ENCODE measurements at places on chromosomes 11 and 22. TPM values are rescaled to one million over a fixed set of nuclear protein-coding genes. Genes with fewer than 3 reads are reported as not detected.
A peak's percentile ranks its signal among the peaks of the same experiment; 100 is the strongest.

GRCh38 chr11:57406337-57406904 lies 16.0 kb upstream of the PRG2 start:
- no peak overlapping the region for H3K4me3 ChIP-seq
- H3K36me3 ChIP-seq, result no peaks in the 10 kb centered on the region
- peak overlapping the region; percentile 65 for H3K27ac ChIP-seq
- DNase-seq, result peak; percentile 71
- H3K4me1 ChIP-seq, result peaks cover 14% of the 10 kb centered on the region

GRCh38 chr11:86150847-86151173 lies 81.9 kb upstream of the PICALM start:
- H3K27me3 ChIP-seq, result no peaks in the 10 kb centered on the region
- no peaks in the 10 kb centered on the region for H3K36me3 ChIP-seq
- peak overlapping the region; percentile 60 for H3K27ac ChIP-seq
- peaks cover 37% of the 10 kb centered on the region for H3K4me1 ChIP-seq

GRCh38 chr11:57213342-57214097 lies 23.5 kb downstream of the APLNR start:
- no peak for DNase-seq
- no peak overlapping the region for H3K4me3 ChIP-seq
- H3K27me3 ChIP-seq, result no peaks in the 10 kb centered on the region
- peaks cover 45% of the 10 kb centered on the region for H3K4me1 ChIP-seq
- H3K27ac ChIP-seq, result peak overlapping the region; percentile 45
- H3K36me3 ChIP-seq, result no peaks in the 10 kb centered on the region

DNA sequence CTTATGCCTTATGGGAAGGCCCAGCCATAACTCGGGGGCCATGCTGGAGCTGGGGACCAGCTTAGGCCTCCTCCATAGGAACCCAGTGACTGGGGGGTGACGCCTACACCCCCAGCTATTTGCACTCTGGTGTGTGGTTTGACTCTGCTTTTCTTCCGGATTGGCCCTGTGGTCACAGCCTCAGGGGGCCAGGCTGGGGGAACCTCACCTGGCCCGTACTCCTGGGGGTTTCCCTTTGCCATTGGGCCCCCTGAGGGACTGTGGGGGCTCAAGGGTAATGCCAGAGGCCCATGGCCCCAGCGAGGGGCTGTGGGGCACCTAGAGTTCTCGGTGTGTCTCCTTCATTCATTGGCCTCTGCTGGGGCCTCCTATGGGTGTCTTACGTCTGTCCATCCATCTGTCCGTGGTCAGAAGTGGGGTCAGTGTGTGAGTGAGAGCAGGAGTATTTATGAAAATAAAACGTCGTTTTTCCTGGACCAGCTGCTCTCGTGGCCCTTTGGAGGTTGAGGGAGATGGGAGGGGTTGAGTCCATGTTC lies 6.3 kb upstream of the SH3BP1 start:
- H3K4me1 ChIP-seq, result peaks cover 37% of the 10 kb centered on the region
- no peaks in the 10 kb centered on the region for H3K27me3 ChIP-seq
- H3K36me3 ChIP-seq, result peaks cover 22% of the 10 kb centered on the region
- H3K27ac ChIP-seq, result peak overlapping the region; percentile 98
- H3K4me3 ChIP-seq, result no peak overlapping the region

DNA sequence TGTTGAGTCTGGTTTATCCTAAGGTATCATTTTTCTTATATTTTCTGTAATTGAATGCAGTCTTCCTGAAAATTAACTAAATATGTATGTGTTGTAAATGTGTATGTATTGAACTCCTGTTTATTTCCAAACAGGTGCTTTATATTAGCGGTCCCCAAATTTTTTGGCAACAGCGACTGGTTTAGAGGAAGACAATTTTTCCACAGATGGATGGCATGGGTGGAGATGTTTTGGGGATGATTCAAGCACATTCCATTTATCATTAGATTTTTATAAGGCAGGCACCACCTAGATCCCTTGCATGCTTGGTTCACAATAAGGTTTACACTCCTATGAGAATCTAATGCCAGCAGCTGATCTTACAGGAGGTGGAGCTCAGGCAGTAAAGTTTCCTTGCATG lies 210.5 kb upstream of the ANO3 start:
- H3K27ac ChIP-seq, result no peak overlapping the region
- no peaks in the 10 kb centered on the region for H3K27me3 ChIP-seq
- no peaks in the 10 kb centered on the region for H3K36me3 ChIP-seq
- H3K4me3 ChIP-seq, result no peak overlapping the region

- peaks cover 4% of the 10 kb centered on the region for H3K27me3 ChIP-seq
- H3K4me1 ChIP-seq, result no peaks in the 10 kb centered on the region
- DNase-seq, result no peak
- no peak overlapping the region for H3K27ac ChIP-seq
- H3K4me3 ChIP-seq, result no peak overlapping the region
These were observed 10.1 kb upstream of the RPS3 start for GRCh38 chr11:75389276-75389605.

DNA sequence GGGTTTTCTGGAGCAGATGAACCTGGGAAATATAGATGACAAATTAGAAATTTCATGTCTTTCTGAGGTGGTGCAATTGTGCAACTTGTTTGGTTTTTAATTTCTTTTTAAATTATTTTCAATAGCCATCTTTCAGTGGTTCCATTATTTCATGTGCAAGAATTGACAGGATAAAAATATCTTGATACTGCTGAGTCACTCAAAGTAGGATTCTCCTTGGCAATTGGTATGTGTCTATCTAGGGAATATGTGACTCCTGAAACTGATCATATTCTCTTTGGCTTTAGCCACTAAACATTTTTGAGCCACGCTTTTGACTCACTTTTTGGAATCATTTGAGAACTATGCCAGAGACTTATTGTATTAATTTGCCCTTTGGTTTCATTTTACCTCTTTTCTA lies 331.5 kb downstream of the KCNA4 start:
- H3K27me3 ChIP-seq, result no peaks in the 10 kb centered on the region
- no peak overlapping the region for H3K4me3 ChIP-seq
- H3K27ac ChIP-seq, result no peak overlapping the region
- no peak for DNase-seq

Gene OR51B5
- not detected for total RNA-seq

Gene BARX2
- not detected for total RNA-seq

Gene OR5B21
- total RNA-seq, result not detected

Gene CDC42BPG
- total RNA-seq, result 0.13 TPM

Gene YIF1A
- 70.3 TPM for total RNA-seq

Gene FAM83F
- 6.6 TPM for total RNA-seq

Gene CDC42EP1
- 23.8 TPM for total RNA-seq

Gene CCDC82
- 10.5 TPM for total RNA-seq

Gene KRTAP5-1
- total RNA-seq, result not detected

Gene DCHS1
- total RNA-seq, result 11.4 TPM

Gene RFPL1
- not detected for total RNA-seq
